ENCODE measurements at places on chromosomes 3 and 15.

- no peak for DNase-seq
Measured at GRCh38 chr15:58513726-58514336, 82.0 kb downstream of the LIPC start.

GRCh38 chr15:99495430-99496301, 70.1 kb upstream of the MEF2A start:
- peak; percentile 58 for DNase-seq

DNA sequence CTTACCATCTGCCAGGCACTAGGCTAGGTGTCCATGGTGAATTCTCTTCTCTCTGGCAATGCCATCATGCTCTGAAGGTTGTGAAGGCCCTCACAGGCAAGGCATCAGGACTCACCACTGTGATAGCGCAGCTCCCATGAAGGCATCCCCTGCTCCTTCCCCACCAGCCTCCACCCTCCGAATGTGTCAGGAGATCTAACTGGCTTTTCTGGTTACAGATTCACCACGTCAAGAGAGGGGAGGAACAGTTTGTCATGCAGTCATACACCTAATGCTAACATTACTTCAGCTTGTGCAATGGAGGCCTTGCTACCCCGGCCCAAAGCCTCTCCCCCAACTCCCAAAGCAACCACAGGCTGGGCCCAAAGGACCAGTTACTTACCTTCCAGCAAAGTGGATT, 8.9 kb upstream of the CMTM8 start:
- no peak for DNase-seq

GRCh38 chr3:53230041-53230621, 25.7 kb downstream of the TKT start:
- DNase-seq = no peak

GRCh38 chr3:13277860-13278531, 142.1 kb downstream of the NUP210 start:
- DNase-seq = no peak

Data from CMK (cell line).